ENCODE measurements at places on chromosomes 6 and 20. TPM values are rescaled to one million over a fixed set of nuclear protein-coding genes. Genes with fewer than 3 reads are reported as not detected.

The VGLL2 gene
- total RNA-seq: not detected

- no peak for DNase-seq
Measured at GRCh38 chr20:63438121-63438520, 34.3 kb downstream of the KCNQ2 start.

GRCh38 chr20:2521369-2522305, 12.9 kb upstream of the ZNF343 start:
- peak; percentile 42 for DNase-seq

DNA sequence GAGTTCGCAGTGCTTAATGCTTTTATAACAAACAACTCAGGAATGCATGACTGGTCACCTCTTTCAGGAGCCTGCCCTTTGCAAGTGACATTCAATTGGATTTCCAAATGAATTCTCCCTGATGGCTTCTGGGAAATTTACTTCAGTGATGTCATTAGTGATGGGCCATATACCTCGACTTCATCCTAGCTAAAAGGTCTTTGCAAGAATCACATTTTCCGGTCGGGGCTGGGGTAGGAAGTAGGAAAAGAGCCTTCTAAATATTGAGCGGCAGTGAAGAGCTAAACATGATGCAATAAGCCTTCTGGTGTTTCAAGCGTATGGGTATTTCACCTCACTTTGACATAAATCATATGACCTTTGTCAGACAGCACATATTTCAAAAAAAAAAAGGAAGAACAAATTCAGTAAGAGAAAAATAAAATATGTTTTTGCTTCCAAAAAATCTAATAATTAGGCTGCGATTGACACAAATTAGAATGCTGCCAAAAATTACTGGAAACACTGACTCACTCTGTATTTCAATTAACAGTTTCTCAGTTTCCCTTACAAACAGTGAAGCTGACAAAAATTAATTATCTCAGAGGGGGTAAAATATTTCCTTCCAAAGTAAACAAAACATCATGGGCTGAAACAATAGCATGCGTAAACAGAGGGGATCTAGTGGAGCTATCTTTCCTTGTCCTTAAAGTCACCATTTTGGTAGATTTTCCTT, 39.8 kb downstream of the ADTRP start:
- no peak for DNase-seq

The CRISP2 gene
- 9.8 TPM for total RNA-seq

- no peak for DNase-seq
Measured at GRCh38 chr6:148340586-148341297, 1.9 kb upstream of the SASH1 start.

GRCh38 chr6:22737331-22737730, 168.0 kb downstream of the HDGFL1 start:
- peak; percentile 34 for DNase-seq

GRCh38 chr6:112651239-112651638, 304.1 kb downstream of the RFPL4B start:
- DNase-seq: no peak

- DNase-seq: no peak
Measured at GRCh38 chr6:114862819-114863218, 520.0 kb upstream of the HS3ST5 start.

DNA sequence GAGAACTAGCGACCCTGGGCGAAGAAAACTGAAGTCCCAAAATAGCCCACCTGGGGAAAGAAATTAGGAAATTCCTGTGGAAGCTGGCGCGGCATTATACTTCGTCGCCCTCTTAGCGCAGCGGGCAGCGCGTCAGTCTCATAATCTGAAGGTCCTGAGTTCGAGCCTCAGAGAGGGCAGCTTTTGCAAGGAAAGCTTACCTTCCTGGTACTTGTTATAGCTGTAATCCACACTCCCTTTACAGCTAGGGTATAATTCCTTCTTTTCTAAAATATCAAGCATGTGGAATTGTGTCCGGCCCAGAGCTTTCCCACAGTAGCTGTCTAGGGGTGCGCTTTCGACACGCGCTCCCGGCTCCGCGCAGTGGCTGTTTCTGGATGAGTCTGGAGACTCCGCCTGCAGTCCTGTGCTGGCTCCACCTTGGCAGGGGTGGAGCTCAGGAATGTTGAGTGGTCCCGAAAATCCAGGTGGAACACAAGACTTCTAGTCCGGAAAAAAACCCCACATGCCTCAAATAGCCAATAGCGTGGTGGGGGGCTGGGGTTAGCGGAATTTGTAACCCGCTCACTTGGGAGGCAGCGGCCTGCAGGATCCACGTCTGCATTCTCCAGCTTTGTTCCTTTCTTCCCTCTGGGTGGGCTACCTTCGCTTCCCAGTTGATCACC, 83.7 kb upstream of the ZNF322 start:
- DNase-seq: no peak

The ULBP1 gene
- total RNA-seq: 0.09 TPM

The TINAG gene
- 8.8 TPM for total RNA-seq

DNA sequence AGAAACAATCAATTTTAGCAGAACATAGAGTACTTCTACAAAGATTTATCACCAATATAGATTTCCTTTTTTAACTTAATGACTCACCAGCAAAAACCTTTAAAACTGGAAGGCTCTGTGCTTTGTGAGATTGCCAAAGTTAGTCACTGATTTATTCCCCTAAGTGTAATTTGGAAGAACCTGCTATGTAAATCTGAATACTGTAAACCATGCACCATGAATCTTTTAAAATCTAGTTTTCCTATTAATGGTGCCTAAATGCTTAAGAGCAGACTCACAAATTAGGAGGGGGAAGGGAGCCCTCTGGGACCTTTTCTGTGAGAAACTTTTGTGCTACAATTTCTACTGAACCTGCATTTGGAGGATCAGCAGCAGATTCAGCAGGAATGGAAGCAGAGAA, 57.8 kb upstream of the PNRC1 start:
- DNase-seq: no peak

GRCh38 chr6:79056226-79056625, 21.8 kb downstream of the PHIP start:
- DNase-seq: no peak

DNA sequence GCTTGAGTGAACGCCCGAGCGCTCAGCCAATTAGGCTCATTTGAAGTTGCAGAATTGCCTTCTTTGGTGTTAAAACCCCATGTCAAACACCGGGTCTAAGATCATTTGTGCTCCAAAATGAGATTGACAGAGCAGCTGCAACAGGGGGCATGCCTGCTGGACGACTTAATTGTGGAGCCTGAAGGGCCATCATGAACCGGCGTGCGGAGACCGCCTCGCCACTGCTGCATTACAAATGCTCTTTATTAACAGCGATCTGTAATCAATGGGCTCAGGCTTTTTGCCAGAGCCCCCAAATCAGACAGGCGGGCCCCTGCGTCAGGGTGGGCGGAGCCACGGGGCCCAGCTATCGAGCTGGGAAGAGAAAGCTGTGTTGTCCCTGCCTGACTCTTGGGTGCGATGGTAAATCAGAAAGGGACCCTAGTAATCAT, 183.2 kb downstream of the SIM1 start:
- no peak for DNase-seq

GRCh38 chr6:40268614-40269013, 318.6 kb downstream of the LRFN2 start:
- no peak for DNase-seq

The DLL1 gene
- 13.0 TPM for total RNA-seq

DNA sequence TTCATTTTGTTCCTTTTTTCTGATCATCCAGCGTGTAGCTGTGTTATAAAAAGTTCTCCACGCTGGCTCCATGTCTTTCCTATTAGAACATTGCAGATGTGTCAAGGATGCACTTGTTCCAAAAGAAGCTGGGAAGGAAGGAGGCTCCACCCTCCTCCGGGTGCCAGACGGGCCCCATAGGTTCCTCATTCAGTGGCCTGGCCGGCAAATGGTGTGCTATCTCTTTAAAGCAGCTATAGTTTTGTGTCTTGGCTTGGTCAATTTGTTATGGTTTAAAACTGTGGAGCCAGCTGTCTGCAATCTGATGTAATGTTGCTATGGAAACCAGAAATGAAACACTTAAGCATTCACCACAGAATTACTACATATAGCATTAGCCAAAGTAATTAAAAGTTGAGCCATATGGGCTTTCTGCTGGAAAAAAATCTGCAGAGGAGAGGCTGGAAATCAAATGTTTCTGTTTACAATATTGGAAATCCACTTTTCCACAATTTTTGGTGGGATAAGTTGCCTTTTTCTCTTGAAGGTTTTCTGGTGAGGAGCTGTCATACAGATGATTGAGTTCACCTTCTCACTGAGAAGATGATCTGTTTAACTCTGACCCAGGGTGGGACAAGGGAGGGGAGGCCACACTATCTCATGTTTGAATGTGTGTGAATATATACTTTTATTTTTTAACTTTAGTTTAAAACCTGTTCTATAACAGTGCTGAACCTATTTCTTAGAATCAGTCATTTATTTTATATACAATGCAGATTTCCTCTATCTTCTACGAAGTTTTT, 167.4 kb downstream of the SASH1 start:
- DNase-seq: no peak

- no peak for DNase-seq
Measured at GRCh38 chr6:108071736-108072276, 2.7 kb downstream of the OSTM1 start.

The IL22RA2 gene
- not detected for total RNA-seq

DNA sequence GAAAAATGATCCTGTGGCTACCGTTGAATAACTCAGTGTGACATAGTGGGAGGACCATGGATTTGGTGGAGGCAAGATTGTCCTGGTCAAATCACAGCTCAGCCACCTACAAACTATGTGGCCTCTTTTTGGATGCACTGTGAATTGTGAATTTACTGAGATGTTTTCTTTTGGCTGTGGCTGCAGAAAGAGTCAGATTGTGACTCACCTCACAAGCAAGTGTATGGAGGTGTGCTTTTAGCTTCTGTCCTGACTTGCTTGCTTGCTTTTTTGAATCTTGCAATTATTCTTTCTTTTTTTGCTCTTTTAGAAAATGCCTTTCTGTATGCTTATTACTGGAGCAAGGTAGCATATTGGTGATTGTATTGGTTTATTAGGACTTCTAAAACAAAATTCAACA, 122.9 kb upstream of the FOXO3 start:
- no peak for DNase-seq

- DNase-seq: no peak
Measured at GRCh38 chr6:26556263-26557070, 18.3 kb downstream of the HMGN4 start.

- no peak for DNase-seq
Measured at GRCh38 chr6:163501439-163501838, 86.9 kb downstream of the QKI start.

The HLA-DOB gene
- 0.69 TPM for total RNA-seq

The SPATA25 gene
- total RNA-seq: 2.8 TPM

GRCh38 chr6:39061182-39061581, 12.6 kb downstream of the GLP1R start:
- DNase-seq: no peak

The CYP39A1 gene
- total RNA-seq: 18.5 TPM

- no peak for DNase-seq
Measured at GRCh38 chr6:34232901-34233300, 3.8 kb upstream of the HMGA1 start.

GRCh38 chr6:165632194-165632593, 30.8 kb downstream of the PDE10A start:
- no peak for DNase-seq

- DNase-seq: no peak
Measured at GRCh38 chr6:160141001-160141726, 19.5 kb downstream of the SLC22A1 start.

The B3GAT2 gene
- total RNA-seq: 0.03 TPM

DNA sequence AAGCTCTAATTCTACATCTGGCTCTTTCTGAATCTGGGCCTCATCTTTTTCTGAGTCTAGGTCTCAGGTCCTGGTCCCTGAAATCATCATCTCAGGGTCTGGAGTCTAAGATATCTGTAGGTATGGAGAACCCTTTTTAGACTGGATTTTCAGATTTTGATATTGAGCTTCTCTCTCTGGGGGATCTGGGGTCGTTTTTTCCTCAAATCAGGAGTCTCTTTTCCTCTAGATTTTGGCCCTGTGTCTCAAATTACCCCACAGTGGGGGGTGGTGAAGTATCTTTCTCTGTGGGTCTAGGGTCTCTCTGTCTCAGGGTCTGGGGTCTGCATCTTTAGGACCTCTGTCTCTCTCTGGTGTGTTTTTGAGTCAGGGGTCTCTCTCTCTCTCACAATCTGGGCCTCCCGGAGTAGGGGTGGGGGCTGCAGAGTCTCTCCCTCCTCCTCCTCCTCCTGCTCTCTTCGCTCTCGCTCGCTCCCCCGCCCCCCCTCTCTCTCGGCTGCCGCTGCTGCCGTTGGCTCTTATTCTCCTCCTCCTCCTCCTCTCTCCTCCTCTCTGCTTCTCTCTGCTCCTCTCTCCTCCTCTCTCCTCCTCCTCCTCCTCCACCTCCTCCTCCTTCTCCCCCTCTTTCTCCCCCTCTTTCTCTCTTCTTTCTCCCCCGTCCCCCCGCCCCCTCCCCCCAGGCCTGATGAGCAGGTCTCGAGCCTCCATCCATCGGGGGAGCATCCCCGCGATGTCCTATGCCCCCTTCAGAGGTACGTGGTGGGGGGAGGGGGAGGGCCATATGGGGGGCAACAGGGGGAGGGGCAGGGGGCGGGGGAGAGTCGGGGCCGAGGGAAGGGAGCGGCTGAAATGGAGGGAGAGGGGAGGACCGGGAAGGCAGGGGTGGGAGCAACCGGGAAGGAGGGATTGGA, at the start of gene SYNGAP1:
SYNGAP1 (plus strand) TSS at position 486 of the 911 bp plus-strand sequence; CDS start at position 686, 200 bp downstream.
- DNase-seq: peak; percentile 49

DNA sequence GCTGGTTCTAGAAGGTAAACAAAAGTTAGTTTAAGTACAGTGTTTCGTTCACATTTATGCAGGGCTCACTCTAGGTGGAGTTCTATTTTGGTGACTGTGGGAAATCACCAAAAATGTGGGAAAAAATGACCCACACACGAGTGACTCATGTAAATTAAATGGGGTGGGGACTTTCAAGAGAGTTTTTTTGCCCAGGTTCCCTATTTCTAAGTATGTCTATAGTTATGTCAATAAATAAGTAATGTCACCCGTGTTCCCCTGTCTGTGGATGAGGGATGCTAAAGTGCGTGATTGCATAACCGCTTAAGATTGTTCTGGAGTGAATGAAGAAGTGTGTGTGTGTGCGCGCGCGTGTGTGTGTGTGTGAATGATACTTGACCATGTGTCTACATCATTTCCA, 69.1 kb downstream of the MYB start:
- no peak for DNase-seq

DNA sequence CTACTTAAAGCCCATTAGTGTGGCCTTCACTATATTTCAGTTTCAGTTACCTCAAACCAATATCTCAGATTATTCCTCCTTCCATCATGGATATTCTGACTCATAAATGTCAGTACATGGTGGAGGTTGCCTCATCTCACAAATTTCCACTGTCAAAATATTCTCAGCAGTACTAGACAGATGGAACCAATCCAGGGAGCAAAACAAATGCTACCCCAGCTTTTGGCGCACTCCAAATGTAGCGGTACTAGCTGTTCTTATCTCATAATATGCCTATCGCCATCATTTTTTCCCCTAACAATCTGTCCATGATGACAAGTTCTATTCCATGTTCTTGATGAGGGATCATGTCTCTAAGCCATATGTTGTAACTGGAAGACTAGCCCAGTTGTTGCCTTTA, 1026.1 kb downstream of the KIF16B start:
- no peak for DNase-seq

DNA sequence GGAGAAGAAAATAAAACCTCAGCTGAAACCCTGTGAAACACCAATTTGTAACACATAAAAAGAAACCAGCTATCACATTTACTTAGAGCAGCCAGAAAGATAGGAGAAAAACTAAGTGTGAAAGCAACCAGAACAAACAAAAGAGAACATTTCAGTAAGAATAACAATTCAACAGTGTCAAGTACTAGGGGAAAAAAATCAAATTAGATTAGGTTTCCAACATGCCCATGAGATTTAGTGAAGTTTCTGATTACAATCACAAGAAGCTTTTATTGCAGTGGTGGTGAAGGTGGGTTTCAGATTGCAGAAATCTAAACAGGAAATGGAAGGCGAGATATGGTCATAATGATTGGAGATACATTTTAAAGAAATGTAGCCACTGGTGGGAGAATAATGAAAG, 22.1 kb upstream of the TRDN start:
- DNase-seq: no peak

The GRM1 gene
- not detected for total RNA-seq

The TPBG gene
- 23.5 TPM for total RNA-seq
